ENCODE measurements at places on chromosomes 1 and 21. TPM values are rescaled to one million over a fixed set of nuclear protein-coding genes. Genes with fewer than 3 reads are reported as not detected.
A peak's percentile ranks its signal among the peaks of the same experiment; 100 is the strongest.

Gene AKNAD1
- total RNA-seq: not detected

Gene LCE6A
- total RNA-seq: not detected

Gene TSTD1
- total RNA-seq: not detected

Gene RGSL1
- not detected for total RNA-seq

Gene SPRR5
- total RNA-seq: not detected

Gene ADCY10
- total RNA-seq: not detected

Gene LYPD8
- total RNA-seq: 0.51 TPM

Gene RPL5
- total RNA-seq: 2,479 TPM

Gene TIPRL
- total RNA-seq: 65.4 TPM

Gene CFHR2
- not detected for total RNA-seq

Gene ADGRL4
- 0.11 TPM for total RNA-seq

Gene DRAXIN
- total RNA-seq: 0.97 TPM

Gene LRRC53
- not detected for total RNA-seq

Gene ADORA1
- total RNA-seq: 0.89 TPM

Gene HPCAL4
- total RNA-seq: 0.03 TPM

GRCh38 chr1:116911188-116911553 is 1.5 kb downstream of the PTGFRN start:
- peak; percentile 39 for DNase-seq

DNA sequence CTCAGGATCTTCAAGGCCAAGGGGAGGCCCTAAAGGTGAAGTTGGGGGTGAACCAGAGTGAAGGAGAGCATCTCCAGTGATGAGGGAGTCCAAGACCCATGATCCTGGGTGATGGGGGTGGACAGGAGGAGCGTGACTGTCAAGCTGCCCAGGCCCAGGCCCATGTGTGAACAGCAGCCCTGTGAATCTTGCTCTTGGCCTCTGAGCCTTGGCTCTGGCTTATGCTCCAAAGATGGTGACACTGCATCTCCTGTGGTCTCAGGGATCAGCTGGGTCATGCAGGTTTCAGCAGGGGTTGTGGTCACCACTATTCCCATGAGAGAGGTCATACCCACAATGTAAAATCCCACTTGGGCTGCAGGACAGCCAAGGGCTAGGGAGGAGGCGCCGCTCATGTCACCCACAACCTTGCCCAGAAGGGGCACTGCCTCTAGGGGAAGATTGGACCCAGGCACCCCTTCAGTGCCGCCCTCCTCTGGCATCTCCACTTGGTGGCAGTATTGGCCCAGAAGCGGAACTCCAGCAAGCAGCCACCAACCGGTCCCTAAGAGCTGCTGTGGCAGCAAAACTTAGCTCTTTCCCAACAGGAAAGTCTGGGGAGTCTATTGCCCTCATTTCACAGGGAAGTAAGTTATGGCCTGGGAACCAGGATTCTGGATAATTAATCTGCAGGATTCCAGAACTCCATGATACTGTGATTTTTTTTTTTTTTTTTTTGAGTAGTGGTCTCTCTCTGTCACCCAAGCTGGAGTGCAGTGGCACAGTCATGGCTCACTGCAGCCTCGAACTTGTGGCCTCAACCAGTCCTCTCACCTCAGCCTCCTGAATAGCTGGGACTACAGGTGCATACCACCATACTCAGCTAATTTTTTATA is 7.5 kb upstream of the WNT3A start:
- DNase-seq: peak; percentile 67

DNA sequence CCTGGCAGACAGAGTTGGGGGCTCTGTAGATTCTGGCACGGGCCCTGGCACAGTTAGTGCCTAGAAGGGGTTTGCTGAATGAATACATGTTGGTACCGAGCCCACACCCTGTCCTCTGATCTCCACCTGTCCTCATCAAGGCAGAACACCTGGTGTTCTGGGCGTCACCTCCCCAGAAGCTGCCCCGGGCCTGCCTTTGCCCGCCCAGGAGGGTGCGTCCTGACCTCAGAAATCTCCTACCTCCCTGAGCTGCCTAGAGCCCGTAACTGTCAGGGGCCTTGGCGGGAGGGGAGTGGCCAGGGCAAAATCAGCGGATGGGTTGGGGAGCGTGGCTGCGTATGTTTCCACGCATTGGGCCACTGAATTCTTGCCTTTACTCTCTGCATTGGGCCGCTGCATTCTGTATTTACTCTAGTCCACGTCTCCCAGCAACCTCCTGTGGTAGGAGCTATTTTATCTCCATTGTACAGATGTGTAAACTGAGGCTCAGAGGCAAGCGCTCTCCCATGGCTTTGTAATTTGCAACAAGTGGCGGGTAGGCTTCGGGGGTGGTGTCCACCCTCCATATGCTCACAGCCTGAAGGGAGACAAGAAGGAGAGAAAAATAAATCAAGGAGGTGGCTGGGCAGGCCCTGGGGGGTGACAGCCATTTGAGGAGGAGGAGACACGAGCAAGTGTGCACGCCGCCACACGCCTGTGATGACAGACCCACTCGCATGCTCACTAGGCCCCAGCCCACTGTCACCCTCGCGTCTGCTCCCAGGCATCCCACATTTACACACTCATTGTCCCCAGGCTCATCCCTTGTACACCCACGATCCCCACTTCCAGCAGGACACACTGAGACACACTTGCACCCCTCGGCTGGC is 95.7 kb upstream of the WNT4 start:
- DNase-seq: no peak

- DNase-seq: peak; percentile 59
Measured at GRCh38 chr1:107782217-107782845, 182.6 kb downstream of the VAV3 start.

DNA sequence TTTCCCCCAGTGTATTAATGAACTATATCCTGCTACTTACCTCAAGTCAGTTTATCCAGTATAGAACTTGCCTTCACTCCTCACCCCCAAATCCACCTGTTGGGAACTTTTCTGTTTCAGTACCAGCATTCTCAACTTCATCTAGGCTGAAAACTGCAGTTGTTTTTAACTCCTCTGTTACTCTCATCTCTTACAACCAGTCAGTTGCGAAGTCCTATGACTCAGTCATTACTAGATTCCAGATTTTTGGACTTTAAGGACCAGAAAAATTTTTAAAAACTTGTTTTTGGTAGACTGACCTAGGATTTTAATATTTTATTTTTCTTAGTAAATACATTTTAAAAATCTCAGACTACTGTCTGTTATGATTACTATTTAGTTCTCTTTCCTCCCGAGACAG is 8.1 kb downstream of the GNAI3 start:
- DNase-seq: no peak

DNA sequence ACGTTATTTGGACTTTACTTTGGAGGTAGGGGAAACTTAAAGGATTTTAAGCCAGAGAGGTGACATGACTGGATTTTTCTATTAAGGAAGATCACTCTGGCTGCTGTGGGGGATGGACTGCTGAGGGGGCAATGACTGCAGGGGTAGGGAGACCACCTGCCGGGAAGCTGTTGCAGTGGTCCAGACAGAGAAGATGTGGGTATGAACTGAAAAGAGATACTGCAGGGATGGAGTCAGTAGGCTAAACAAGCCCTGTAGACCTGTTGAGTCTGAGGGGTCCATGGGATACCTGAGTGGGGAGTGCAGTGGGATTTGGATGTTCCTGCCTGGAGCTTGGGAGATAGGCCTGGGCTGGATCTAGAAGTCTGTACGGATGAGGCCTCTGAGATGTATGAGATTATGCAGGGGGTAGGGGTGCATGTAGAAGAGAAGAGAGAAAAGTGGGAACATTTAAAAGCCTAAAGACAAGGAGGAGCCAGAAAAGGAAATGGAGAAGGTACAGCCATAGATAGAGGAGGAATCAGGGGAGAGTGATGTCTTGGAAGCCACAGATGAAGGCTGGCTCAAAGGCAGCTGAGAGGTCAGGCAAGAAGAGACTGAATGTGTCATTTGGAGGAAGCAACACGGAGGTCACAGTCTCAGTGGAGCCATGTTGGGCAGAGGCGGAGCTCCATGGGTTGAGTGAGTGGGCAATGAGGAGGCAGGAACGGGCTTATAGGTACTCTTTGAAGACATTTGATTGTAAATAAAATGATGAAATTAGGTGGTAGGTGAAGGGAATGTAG is 25.9 kb upstream of the KCNA2 start:
- DNase-seq: no peak

- peak; percentile 87 for DNase-seq
Measured at GRCh38 chr1:36342426-36343185, 19.2 kb upstream of the EVA1B start.

- DNase-seq: no peak
Measured at GRCh38 chr1:19387045-19387467, 74.9 kb downstream of the SLC66A1 start.

DNA sequence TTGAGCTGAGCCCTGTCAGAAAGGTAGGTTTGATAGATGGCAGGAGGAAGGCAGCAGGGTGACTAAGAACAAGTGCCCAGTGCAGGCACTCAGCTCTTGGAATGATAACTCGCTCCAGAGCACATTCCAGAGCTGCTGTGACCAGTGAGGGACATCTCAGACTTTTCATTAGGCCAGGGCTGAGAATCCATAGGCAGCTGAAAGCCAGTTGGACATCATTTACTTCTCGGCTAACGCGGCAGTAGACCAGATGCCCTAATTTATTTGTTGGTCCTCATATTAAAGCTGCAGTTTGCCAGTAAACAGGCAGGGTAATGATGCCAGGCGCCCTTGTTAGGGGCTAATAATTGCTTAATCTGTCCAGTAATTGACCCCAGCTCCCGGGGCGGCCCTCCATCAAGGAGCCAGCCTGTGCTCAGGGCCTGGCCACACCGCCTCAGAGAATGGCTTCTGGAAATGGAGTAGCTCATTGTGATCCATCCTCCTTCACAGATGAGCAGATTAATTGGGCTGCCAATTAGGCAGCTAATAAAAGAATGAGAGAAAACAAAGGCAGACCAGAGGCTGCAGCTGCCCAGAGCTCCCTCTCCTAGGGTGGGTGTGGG is 122.0 kb downstream of the BEND5 start:
- no peak for DNase-seq

- DNase-seq: no peak
Measured at GRCh38 chr1:10621906-10622305, 147.2 kb downstream of the PEX14 start.

GRCh38 chr1:65260851-65261473 is 48.4 kb upstream of the DNAJC6 start:
- peak; percentile 84 for DNase-seq

DNA sequence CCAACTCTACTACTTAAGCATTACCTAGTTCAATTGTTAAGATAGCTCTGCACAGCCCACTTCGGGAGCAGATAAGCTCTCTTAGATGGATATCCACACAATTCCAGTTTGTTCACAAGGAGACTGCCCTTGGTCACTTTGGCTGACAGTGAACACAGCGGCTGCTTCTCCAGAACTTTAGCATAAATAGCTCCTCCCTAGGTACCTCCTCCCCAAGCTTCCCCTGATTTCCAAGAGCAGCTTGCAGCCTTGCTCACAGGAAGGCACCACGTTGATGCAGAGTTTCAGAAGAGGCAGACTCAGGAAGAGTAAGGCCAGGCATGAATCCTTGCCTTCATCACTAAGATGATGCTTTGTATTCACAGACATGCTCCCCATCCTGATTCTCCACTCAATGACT is 24.7 kb downstream of the TFF3 start:
- DNase-seq: no peak

- DNase-seq: peak; percentile 11
Measured at GRCh38 chr1:89552471-89553081, 27.9 kb downstream of the LRRC8B start.

DNA sequence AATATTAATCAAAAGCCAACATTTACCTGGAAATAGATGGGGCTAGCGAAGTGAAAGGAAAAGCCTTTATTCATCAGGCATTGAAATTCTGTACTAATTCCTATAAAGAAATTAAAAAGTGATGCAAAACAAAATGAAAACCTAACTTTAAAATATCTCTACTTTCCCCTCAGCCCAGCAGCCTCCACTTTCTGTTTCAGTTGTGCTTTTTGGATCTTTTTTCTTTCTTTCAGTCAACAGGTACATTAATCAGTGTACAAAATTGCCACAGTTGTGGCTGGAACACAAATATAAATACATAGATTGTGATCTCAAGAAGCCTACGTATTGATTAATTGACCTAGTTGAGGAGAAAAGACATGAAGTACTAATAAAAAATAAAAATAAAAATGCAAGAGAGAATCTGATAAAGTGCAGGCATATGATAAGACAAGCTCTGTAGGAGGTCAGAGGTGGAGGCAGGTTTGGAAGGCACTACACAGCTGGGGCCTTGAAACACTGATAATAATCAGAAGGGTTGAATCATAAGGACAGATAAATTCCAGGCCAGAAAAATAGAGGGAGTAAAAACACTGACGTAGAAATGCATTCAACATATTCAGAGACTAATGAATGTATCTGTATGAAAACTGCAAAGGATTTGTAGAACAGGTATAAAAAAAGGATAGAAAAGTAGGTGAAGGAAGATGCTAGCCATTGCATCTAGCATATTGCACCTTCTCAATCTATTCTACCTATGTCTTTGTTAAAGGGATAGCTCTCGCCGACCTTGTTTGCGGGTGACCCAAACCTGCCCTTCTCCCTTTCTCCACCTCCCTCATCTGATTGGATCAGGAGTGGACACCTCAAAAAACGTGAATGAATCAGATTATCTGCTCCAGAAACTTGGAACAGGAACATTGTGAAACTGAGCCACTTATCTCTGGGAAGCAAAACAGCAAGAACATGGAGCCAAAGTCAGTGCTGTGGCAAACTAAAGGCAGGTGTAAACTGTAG is 607.8 kb upstream of the ADGRL2 start:
- no peak for DNase-seq

- no peak for DNase-seq
Measured at GRCh38 chr1:91752324-91752723, 133.6 kb downstream of the TGFBR3 start.

- DNase-seq: no peak
Measured at GRCh38 chr1:5905436-5905835, 86.8 kb downstream of the NPHP4 start.

DNA sequence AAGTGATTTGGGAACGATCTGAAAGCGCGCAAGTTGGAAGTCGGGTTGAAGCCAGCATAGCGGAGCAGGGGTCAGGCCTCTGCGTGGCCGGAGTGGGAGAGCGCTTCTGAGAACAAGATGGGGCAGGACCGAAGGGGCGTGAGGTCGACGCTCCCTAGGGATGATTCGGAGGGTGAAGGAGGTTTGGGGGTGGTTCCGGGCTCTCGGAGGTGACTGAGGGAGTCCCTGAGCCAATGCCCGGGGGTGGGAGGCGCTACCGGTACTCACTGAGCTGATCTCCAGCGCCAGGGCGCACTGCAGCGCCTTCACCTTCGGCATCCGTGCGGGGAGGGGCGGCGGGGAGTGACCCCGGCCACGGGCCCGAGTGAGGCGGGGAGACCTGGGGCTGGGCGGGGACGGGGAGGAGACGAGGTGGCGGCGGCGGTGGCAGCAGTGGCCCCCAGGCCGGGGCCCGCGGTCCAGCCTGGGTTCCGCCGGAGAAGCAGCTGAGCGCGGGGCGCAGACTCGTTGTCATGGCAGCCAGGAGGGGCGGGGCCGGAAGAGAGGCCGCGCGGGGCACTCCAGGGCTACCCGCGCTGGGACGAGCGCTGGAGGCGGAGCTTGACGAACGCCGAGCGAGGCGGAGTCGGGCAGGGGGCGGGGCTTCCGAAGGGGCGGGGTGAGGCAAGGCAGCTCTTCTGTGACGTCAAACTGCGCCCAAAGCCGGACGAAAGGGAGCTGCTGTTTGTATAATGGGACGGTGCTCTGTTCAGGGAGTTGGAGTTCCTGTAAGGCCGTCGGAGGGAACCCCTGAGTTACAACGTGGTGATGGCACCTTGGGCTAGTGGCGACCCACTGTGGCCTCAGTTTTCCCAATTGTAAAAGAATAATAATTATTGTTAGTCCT is at the start of gene SPATA6:
SPATA6 (minus strand) TSS at position 514 of the 886 bp plus-strand sequence; CDS start at position 318, 196 bp downstream.
- DNase-seq: peak; percentile 97

Data from Daoy (cell line).